ENCODE measurements at places on chromosomes 11 and 22.

DNA sequence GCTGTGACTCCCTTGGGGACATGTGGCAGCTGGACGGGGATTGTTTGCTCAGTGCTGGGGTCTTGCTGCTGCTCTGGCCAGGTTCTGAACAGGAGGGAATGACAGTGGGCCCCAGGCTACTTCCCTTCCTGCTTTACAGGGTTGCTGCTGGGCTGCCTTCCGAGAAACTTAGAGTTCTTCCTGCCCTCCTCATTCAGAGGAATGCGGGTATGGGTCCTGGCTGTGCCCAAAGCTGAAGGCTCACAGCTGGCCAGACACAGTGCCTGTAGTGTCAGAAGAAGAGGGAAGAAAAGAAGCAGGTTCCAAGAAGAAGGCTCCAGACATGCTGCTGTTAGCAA lies 108.3 kb upstream of the PARVA start:
- DNase-seq: no peak

DNA sequence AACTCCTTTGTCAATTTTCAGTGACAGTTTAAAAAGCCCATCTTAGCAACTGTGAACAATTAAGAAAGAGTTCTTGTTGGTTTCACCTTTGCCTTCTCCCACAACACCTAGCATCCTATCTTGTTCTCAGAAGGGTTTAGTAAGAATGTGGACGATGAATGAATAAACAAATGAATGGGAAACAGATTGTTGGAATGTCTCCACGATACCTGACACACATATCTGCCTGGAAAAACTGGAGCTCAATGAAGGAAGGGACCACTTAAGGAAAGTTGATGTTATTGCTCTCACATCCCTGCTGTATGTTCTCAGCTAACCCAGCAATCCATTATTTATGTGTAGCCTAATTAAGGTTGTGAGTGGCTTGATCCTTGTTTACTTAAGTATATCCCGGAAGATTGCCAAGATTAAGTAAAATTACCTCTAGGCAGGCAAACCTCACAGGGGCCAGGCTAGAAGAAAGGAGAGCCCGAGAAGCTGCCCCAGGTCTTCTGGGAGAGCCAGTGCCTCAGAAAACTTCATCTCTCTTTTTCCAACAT lies 286.4 kb downstream of the NXPE2 start:
- DNase-seq: no peak

GRCh38 chr11:133834682-133835592 lies 10.4 kb downstream of the SPATA19 start:
- no peak for DNase-seq

DNA sequence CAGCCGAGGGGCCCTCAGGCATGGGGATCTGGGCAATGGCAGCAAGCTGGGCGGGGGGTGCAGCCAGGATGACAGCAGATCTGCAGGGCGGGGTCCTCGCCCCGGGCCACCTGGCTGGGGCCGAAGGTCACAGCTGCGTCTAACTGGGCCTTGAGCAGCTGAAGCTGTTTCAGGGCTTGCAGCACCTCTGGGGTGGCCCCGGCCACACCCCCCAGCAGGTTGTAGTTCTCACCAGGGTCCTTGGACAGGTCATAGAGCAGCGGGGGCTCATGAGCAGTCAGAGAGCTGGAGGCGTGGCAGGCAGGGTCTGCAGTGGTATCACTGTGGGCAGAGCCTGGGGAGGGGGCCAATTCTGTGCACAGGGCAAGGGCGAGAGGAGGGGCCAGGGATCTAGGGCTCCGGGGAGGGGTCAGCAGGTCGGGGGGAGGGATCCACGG lies 2.8 kb downstream of the ARSA start:
- DNase-seq: no peak

- DNase-seq: no peak
Observed at GRCh38 chr11:130295657-130296056, 19.1 kb downstream of the ZBTB44 start.

Measured in activated CD4-positive, CD25-positive, alpha-beta regulatory T cell (primary cell).